NCI-H1694 treated with DMSO at 0.1 percent for 48 hours (cell line): ENCODE measurements at places on chromosomes 13 and 19.
A peak's percentile ranks its signal among the peaks of the same experiment; 100 is the strongest.

GRCh38 chr13:94726425-94726824 lies 14.1 kb upstream of the SOX21 start:
- no peak for DNase-seq

DNA sequence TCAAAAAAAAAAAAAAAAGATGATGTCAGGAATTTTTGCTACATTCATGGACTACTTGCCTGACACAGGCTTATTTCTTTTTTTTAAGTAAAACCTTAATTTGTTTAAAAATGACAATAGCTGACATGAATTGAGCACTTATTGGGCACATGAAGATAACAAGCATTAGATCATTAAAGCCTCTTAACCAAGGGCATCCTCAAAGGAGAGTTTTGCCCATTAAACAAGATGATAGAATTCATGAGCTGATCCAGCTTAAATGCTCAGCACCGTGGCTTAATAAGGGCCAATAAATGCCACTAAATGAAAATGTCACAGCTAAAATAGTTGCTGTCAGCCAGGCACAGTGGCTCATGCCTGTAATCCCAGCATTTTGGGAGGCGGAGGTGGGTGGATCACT lies 19.3 kb downstream of the FBXO17 start:
- no peak for DNase-seq

DNA sequence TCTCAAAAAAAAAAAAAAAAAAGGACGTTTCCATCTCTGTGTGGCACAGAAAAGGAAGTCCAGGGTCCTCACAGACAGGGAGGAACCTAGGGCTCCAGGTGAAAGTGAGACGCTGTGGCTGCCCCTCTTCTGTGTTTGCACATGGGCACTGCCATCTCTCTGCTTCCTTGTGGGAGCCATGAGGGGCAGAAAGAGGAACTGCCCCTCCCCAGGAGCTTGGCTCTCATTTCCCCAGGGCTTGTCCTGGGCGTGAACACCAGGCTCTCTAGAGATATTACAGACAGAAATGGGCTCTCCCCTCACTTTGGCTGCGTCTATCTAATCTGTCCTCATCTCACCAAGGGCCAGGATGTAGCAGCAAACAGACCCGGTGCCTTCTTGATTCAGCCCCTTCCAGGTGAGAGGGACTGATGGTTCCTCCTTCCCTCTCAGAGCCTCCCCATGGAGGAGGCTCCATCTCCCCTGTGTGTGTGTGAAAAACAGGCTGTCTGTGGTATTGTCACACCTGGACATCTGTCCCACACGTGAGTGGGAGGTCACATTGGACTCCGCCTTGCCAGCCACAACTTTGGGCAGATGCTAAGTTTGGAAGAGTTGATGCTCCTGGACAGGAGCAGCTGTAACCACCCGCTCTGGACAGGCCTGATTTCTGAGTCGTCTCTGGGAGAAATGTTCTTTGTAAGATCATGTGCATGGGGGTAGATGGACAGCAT lies 840 bp upstream of the LILRA4 start:
- no peak for DNase-seq

DNA sequence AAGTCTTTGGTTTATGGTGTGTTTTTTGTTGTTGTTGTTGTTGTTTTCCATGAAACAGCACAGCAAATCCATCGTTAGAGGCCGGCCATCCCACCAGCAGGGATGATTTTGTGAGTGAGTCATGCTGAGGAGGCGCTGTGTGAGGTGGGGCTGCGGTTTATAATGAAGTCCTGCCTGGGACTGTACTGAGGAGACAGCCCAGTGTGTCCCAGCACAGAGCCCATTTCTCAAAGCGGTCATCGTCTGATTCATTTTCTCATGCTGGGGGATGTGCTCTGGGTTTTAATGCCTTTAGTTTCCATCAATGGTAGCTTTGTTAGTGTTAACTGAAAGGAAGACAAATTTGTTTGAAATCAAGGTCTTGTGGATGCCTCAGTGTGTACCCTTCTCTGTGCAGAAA lies 129.3 kb upstream of the SERP2 start:
- DNase-seq, result no peak

DNA sequence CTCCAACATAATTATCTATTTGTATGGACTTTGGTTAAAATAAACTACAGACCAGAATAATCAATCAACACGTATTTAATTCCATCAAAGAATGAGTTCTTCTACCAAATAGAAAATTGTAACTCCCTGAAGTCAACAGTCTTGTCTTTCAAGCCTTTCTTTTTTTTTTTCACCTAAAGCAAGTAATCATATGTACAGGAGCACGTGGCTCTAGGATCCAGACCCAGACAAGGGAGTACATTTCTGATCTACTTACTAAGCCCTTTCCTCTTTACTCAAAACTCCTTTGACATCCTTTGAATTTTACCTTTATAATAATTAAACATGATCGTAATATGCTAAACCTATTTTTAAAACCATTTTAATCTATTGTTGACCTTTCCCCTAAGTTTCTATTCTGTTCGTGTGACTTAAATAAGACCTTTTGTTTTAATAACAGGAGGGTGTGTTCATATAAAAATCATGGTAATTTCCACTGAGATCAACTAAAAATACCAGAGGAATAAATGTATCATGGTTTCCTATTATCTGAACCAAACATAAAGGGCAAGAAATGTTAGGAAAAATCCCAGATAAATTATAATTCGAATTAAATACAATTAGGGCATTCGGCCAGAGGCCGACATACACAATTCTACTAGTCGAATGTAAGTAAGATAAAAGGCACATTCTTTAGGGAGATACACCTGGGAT lies 1.7 kb downstream of the SLC7A1 start:
- no peak for DNase-seq

DNA sequence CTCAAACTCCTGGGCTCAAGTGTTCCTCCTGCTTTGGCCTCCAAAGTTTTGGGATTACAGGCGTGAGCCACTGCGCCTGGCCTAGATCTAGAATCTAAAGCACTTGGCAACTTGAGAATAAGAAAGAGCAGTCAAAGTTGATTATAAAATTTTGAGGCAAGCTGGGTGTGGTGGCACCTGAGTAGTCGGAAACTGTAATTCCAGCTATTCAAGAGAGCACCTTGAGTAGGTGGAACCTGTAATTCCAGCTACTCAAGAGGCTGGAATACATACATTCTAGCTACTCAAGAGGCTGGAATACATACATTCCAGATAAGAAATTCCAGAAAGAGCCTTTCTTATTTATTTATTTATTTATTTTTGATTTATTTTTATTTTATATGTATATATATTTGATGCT lies 8.3 kb upstream of the NAA16 start:
- DNase-seq, result no peak

DNA sequence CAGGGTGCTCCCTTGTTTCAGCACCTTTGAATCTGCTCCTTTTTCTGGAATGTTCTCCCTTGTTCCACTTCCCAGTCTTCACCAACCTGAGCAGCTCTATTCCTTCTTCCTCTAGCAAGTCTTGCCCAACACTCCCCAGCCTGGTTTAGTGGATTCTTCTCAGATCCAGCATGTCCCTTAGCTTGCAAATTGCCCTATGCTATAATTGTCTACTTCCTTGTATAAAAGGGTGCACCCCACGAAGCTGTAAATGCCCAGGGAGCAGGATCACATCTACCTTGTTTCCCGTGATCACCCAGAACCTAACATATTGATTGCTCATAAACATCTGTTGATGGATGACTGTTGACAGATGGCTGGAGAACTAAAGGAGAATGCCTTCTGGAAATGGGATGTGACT lies 93.2 kb upstream of the C1QTNF9B start:
- no peak for DNase-seq

GRCh38 chr13:99376132-99376531 lies 68.9 kb upstream of the GPR183 start:
- DNase-seq, result no peak

DNA sequence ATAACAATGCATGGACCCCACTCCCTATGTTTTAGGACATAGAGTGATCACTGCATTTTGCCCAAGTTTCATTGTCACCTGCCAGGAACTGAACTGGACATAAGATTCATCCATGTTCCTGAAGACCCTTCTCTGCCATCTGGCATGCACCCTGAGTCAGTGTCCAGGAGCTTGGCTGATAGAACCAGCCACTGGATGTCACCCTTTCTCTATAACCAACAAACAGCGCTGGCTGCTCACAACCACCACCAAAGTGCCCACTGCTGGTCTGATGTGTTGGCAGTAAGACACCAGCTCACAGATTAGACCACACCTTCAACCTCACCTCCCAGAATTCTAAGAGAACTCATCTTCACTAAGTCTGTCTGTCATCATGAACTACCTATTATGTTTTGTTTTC lies 333.4 kb downstream of the ITGBL1 start:
- peak; percentile 54 for DNase-seq

- DNase-seq, result no peak
Observed at GRCh38 chr13:109130093-109130835, 500.9 kb downstream of the MYO16 start.

DNA sequence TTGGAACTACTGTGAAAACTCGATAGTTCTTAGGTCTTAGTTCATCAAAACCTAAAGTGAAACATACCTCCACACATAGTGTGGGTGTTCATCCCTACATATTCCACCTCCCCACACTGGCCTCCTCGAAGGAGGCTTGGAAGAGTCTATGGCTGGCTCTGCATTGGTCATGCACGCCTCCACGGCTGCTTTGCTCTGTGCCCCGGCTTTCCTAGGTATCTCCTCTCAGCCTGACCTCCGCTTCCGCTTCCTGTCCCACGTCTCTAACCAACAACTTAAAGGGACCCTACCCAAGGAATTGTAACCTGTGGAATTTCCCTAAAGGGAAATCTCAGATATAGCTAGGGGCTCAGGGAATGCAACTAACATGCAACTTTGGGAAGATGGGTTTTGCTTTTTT lies 79.7 kb upstream of the MBNL2 start:
- no peak for DNase-seq

GRCh38 chr13:34114581-34114980 lies 296.6 kb downstream of the RFC3 start:
- DNase-seq, result no peak

DNA sequence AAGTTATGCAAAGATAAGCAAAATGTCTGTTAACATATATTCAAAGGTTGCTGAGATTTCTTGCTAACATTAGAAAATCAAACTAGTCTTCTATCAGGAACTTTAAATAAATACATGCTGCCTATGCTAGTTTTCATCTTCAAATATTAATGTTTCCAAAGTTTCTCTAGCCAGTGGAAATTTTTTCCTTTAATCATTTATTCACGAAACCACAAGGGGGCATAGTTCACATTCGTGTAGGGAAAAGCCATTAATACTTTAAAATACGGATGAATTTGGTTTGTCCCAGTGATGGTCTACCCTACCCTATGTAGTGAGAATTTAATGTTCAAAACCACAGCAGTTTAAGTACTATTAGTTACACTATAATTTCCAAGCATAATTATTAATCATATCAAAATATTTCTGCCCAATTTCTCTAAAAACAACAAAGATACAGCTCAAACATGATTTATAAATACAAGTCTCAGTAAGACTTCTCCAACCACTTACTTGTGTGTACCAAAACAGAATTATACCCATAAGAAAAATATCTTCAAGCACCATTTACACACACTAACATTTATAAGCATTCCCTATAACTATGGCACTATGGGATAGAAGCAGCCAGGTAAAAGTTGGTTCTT lies 16.2 kb downstream of the NUFIP1 start:
- DNase-seq, result peak; percentile 17

GRCh38 chr19:56110515-56111448 lies 10.3 kb downstream of the ZNF787 start:
- no peak for DNase-seq

GRCh38 chr13:87999788-88000187 lies 328.6 kb downstream of the SLITRK5 start:
- no peak for DNase-seq

GRCh38 chr13:112846411-112847115 lies 122.5 kb upstream of the MCF2L start:
- DNase-seq, result no peak

- no peak for DNase-seq
Observed at GRCh38 chr13:48504606-48505005, 28.3 kb downstream of the RCBTB2 start.

- DNase-seq, result no peak
Observed at GRCh38 chr13:31649766-31650165, 89.6 kb upstream of the RXFP2 start.

DNA sequence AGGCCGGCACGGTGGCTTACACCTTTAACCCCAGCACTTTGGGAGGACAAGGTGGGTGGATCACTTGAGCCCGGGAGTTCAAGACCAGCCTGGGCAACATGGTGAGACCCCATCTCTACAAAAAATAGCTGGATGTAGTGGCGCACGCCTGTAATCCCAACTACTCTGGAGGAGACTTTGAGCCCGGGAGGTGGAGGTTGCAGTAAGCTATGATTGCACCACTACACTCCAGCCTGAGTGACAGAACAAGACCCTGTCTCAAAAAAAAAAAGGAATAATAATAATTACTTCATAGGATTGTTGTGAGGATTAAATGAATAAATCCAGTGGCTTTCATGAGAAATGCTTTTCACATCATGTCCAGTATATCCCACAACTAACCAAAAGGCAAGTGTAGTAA lies 8.0 kb downstream of the IGSF23 start:
- DNase-seq, result no peak

GRCh38 chr13:104411141-104411765 lies 1345.0 kb upstream of the SLC10A2 start:
- no peak for DNase-seq

- no peak for DNase-seq
Observed at GRCh38 chr13:84684804-84685203, 802.5 kb upstream of the SLITRK1 start.

DNA sequence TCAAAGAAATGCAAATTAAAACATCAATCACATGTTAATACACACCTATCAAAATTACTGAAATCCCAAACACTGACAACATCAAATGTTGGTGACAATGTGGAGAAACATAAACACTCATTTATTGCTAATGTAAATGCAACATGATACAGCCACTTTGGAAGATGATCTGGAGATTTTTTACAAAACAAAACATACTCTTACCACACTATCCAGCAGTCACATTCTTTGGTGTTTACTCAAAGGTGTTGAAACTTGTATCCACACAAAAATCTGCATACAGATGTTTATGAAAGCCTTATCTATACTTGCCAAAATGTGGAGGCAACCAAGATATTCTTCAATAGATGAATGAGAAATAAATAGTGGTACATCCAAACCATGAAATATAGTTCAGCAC lies 1219.5 kb upstream of the PCDH20 start:
- DNase-seq, result no peak

GRCh38 chr19:485583-486236 lies 10.6 kb upstream of the MADCAM1 start:
- DNase-seq, result no peak

DNA sequence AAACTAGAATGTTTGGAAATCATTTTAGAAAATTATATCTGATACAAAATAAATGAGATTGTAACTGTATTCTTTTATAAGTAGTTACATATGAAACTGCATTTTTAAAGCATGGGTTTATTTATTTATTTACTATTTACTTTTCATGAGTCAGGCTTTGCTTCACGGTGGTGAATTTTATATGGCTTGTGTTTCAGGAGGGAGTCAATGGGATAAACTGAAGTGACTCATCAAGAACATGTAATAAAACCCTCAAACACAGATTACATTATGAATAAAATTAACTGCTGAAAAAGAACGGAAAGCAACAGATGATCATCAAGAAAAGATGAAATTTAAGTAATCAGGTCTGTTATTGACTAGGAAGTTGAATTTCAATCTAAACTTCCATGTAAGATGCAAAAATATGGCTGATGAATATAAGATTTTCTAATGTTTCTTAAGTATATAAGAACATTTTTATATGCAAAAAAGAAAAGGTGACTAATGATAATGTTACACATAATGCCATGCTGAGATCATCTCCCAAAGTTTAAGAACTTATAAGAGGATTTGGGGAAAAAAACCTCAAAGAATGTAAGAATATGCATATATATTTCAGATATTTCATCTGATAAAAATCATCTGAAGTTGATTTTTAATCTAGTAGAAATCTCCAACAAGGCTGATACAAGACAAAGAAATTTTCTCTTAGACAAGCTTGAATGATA lies 383.6 kb downstream of the SLITRK1 start:
- no peak for DNase-seq

GRCh38 chr13:106534639-106535551 lies 567 bp downstream of the EFNB2 start:
- peak; percentile 67 for DNase-seq
